HEK293T (cell line): ENCODE measurements at places on chromosomes 5 and 9.

DNA sequence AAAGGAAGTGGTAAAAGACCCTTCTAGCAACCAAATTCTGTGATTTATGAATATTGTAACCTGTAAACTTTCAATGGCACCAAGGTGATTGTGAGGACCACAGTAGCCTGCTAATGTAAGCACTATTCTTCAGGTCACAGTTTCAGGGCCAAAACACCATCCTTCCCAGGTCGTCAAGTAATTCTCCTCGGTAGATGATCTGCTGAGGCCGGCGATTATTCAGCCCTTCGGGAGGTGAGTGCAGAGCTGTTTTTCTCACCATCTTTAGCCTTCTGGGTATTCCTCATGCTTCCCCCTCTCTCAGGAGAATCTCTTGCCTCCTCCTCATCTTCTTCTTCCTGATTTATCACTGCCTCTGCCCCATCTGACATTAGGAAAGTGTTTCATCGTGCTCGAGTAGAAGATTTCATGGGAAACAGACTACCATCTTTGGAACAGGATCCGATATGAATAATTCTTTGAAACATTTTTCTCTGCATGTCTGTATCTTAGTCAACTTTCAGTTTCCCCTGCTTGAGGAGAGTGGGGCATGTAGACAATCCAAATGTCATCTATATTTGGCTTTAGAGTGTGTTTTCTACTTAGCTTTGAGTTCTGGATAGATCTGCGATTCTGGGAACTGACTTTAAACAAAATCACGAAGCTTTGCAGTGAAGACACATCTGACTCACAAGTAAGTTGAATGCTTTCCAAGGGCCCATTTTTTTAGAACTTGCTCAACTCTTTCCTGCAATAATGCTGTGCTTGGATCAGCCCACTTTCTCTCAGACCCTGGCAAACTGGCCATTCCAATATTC lies 173.9 kb downstream of the AOPEP start:
- DNase-seq = no peak

DNA sequence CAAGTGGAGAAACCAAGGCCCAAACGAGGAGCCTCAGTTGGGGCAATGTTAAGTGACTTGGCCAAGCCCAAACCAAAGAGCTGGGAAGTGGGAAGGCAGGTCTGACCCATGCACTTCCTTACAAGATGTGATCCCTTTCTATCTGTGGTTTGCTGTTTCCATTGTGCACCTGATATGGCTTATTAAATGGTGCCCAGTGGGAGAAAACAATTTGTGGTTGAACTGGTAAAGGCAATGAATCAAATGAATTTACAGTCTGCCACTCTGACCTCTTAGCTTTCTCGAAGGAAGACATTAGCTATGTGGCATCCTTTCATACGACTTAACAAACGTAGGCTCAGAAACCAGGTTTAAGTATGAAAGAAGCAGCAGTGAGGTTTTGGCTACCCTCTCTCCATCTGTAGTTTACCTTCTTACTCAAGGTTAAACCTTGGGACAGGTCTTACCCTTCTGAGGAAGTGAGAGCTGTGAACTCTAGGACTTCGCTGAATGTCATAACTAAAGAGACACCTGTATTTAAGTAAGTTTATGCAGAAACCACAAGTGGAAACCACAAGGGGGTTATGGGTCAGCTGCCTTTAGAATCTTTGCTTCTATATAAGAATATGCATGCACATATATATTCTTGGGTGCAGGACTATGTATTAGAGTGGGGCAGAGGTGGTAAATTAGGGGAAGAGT lies 100.5 kb upstream of the SPATA31D4 start:
- no peak for DNase-seq

GRCh38 chr5:174733091-174733690 lies 8.8 kb downstream of the MSX2 start:
- DNase-seq = no peak

- DNase-seq = no peak
These were observed 1.3 kb downstream of the TMEM268 start for GRCh38 chr9:114612272-114612923.

DNA sequence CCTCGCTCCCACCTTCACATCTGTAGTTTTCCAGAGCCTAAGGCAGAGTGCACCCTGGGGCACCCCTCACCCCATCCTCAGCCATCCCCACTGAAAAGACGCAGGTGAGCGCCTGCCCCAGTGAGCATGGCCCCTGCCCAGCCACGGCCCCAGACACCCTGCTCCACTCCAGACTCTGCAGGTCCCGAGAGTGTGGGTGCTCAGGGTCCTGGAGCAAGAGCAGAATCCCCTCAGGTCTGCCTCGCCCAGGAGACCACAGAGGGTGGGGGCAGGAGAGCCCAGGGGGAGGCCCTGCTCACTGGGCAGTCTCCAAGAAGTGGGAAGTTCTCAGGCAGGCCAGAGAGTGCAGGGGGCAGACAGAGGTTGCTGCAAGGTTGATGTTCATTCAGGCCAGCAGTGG lies 158.6 kb upstream of the PPP1R26 start:
- no peak for DNase-seq

DNA sequence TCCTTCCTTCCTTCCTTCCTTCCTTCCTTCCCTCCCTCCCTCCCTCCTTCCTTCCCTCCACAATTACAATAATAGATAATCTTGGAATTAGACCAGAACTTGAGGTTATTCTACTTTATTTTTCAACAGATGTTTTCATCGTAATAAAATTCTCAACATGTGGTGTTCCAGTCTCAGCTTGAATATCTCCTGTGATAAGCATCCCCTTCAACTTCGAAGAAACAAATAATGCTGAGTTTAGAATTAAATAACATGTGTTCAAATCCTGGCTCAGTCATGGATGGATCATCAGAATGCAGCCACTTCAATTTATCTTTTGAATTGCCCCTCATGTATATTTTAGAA lies 91.4 kb upstream of the PAPPA start:
- no peak for DNase-seq

DNA sequence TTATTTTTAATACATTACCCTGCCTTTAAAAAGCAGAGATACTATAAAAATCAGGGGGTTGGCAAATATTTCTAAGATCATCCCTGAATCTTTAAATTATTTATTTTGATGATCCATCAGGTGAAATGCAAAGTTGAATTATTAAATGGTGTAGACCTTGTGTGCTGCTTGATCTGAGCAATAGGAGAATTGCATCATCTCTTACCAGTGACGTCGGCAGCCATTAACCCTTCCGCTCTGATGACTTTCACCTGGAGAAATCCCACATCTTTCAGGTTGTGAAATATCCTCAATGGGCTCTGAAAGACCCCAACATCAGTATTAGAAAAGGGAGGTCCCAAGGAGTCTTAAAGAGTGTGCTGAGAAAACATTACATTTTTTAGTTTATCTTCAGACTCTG lies 270.2 kb downstream of the SLF1 start:
- DNase-seq = no peak
